ENCODE measurements at places on chromosomes 11 and 22.

GRCh38 chr11:63719987-63720386 lies 38.7 kb downstream of the RTN3 start:
- peak; percentile 6 for DNase-seq

DNA sequence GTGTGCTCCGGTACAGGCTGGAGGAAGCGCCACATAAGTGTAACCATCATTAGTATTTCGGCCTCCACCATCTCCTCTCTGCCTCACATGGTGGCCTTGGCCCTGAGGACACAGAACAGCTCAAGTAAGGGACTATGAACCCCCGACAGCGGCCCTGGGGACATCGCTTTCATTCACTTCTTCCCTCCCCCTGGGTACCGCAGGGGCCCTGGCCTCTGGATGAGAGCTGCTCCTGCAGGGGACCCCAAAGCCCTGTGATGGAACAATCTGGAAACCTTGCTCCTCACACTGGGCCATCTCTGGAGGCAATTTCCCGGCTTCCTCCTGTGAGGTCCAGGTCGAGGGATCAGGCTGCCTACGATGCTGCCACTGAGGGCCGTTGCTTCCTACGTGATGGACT lies 565.5 kb downstream of the BRD1 start:
- no peak for DNase-seq

DNA sequence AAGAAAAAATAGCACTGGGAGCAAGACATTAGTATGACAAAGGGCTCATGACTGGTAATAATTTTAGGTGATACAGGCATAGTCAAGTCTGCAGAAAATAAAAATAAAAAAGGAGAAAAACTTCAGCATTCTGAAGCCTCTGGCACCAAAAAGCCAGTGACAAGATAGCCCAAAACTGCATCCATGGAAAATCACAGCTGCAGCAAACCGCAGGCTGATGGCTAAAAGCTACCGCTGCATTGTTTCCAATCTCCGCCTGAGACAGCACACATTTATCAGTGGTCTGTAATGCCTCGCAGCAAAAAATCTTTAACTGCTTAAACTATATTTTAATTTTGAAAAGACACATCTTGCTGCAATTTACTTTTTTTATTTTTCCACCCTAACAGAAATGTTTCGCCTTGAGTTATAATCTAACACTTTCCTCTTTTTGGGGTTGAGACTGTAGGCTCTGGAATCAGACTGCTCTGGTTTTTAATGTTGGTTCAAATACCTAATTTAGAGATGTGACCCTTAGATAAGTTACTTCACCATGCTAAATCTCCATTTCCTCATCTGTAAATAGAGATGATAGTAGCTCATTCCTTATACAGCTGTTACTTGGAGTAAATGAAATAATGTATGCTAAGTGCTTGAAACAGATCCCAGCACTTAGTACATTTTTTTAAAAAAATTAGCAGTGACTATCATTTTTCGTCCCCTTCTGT lies 42.0 kb upstream of the FIBIN start:
- DNase-seq, result peak; percentile 62

DNA sequence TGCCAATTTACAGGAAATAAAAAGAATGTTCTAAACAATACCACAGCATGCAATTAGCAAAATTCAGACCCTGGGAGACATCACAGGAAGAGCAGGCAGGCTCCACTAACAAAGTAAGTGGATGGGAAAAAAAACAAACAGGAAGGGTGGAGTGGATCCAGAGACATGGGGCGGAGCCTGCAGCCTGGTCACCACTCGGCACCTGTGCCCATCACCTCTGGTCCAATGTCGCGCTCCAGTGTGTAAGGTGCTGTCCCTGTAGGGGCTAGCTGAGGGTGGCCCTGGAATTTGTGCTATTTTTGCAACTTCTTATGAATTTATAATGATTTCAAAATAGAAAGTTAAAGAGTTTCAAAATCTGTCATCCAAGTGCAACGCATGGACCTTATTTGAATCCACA lies 11.0 kb upstream of the MOB2 start:
- no peak for DNase-seq

- peak; percentile 40 for DNase-seq
Measured at GRCh38 chr11:3849297-3849874, 6.1 kb upstream of the STIM1 start.
